ENCODE measurements at places on chromosomes 3 and 15.

DNA sequence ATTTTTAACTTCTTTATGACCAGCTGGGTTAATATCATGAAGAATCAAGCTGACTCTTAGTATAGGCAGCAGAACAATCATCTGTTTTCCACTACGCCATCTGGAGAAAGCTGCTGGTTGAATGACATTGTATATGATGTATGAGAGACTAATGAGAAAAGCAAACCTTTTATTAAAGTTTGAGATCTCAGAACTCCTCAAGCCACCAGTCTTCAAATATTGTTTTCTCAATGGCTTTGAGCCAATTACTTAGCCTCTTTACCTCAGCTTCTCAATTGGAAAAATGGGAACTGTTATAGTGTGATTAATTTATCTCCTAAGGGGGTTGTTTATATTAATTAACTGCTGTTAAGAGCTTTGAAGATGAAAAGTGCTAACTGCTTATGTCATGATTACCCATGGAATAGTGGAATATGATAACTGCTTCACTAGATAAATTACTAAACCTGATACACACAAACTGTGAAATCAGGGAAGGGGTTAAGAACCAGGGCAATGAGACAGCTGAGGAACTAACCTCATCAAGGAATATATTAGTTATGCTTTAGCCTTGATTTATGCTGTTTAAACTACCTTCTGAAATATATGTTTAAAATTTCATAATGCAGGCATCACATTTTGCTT lies 330.1 kb downstream of the SOX2 start:
- no peak for DNase-seq

GRCh38 chr3:43710607-43711006 lies 19.9 kb downstream of the ABHD5 start:
- no peak for DNase-seq

- peak; percentile 30 for DNase-seq
Measured at GRCh38 chr3:181622365-181622764, 89.4 kb upstream of the SOX2 start.

DNA sequence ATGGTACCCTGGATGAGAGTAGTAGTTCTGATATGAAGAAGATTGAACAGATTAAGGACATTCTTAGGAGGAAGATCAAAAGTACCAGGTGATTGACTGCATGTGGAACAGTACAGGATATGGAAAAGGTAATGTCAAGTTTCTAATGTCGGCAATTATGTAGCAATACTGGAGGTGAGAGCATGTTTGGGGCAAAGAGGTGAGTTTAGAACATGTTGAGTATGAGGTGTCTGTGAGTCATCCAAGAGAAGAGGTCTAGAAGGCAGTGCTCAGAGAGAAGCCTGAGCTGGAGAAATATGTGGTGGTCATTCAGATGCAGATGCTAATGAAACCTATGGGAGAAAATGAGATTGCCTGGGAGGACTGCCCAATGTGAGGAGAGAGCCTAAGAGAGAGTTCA lies 305.6 kb downstream of the ZBTB20 start:
- no peak for DNase-seq

- no peak for DNase-seq
Measured at GRCh38 chr3:50607271-50608091, 4.1 kb downstream of the CISH start.

GRCh38 chr3:156631323-156631722 lies 43.1 kb upstream of the TIPARP start:
- no peak for DNase-seq

DNA sequence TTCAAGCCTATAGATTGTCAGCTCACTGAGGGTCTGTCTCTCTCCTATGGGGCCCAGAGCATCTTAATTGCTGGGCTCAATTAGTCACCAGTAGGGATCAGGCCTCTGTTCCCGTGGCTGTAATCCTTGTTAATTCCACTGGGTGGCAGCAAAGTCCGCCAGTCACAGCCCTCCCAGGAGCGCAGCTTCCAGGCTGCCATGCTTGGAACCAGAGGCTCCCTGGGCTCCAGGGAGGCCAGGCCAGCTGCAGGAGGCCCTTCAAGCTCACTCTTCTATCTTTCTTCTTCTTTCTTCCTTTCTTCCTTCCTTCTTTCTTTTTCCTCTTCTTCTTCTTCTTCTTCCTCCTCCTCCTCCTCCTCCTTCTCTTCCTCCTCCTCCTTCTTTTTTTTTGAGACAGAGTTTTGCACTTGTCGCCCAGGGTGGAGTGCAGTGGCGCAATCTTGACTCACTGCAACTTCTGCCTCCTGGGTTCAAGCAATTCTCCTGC lies 14.4 kb downstream of the RNU5B-1 start:
- DNase-seq, result no peak

- peak; percentile 3 for DNase-seq
Measured at GRCh38 chr15:57640930-57641682, 49.4 kb downstream of the MYZAP start.
